ENCODE measurements at places on chromosomes 6 and 20.
A peak's percentile ranks its signal among the peaks of the same experiment; 100 is the strongest.

DNA sequence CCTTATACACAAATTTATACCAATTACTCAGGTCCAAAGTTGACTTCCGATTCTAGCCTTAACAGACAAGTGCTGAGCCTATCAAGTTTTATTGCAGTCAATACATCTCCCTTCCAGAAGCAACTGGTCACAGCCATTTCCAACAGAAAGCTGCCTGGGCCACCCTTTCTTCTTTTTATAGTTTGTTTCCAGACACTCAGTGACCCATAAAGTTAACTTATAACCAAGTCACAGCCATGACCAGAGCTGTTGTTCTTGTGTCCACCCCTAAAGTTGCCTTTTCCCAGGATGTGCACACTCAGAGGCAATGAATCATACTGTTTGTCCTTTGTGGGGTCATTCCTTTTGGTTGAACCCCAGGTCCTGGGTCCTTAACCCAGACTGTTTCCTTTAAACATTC lies 89.9 kb downstream of the CD83 start:
- no peak for DNase-seq

DNA sequence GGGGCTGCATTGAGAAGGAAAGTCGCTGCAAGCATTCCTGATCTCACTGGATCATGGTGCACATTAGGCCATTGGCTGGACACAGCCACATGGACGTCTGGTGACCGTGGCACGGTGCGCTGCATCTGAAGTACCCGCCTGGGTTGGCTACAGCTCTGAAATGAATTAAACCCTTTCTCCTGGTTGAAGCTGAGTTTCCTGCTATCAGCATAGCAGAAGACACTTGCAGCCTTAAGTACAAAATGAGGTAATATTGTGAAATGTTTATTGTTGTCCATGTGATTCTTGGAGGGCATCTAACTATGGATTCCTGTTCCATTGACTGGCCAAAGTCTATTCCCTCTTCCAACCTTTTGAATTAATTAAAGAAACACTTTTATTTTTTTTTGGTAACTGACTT lies 89.8 kb upstream of the ADTRP start:
- no peak for DNase-seq

DNA sequence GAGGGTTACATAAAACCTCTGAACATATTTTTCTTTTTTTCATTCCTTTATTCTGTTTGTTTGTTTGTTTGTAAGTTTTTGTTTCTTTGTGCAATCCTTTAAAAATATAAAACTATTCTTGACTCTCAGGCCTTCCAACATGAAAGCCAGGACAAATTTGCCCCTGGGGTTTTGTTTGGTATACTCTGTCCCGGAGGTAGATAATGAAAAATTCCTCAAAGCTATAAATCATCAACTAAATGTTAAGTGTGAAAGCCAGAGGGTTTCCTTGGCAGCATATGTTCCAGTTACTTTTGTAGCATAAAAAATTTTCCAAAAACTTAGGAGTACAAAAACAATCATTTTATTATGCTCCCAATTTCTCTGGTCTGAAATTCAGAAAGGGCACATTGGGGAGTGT lies 1084.3 kb upstream of the GJE1 start:
- no peak for DNase-seq

- no peak for DNase-seq
These were observed 55.5 kb downstream of the TTI1 start for GRCh38 chr20:37977786-37978185.

DNA sequence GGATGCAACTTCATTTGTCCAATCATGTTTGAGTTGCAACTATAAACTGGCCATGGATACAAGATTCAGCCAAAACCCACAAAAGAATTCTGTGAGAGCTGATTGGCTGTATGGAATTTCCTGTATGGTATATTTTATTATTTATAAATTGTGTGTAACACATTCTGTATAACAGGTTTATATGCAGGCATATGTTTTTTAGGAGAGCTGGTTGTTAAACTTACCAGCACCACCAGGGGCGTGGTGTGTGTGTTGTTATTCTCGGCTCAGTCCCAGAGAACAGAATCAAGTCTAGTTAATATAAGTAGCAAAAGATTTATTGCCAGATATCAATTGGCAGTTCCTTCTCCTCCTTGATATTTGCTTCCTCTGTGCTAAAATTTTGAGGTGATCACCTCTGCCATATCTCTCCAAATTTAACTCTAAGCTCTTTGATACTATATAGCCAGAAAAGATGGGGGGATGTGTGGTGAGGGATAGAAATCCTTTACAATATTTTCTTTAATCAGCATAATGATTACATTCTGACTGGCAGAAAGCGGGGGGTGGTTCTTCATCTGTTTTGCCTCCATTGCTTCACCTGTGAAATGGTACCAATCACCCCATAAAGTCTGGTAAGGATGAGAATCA lies 22.9 kb downstream of the CNBD2 start:
- no peak for DNase-seq

GRCh38 chr20:57280221-57280620 lies 13.8 kb upstream of the BMP7 start:
- no peak for DNase-seq

GRCh38 chr20:34410336-34410735 lies 47.3 kb downstream of the ITCH start:
- no peak for DNase-seq

DNA sequence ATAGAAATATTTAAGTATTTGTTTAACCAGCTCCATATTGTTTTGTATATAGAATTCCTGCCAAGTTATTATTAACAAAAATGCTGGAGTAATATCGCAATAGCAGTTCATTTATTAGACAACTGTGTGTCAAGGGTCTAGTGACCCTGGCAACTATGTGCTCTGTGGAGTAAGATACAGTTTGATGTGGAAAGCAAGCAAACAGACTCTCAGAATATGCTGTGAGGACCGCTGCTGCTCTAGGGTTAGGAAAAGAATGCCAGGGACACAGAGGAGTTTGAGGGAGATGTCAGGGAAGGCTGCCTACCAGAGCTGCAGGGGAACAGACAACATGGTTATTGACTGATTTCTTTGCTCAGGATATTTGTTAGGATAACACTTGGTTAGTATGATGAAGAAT lies 71.2 kb downstream of the HIVEP1 start:
- DNase-seq, result no peak

DNA sequence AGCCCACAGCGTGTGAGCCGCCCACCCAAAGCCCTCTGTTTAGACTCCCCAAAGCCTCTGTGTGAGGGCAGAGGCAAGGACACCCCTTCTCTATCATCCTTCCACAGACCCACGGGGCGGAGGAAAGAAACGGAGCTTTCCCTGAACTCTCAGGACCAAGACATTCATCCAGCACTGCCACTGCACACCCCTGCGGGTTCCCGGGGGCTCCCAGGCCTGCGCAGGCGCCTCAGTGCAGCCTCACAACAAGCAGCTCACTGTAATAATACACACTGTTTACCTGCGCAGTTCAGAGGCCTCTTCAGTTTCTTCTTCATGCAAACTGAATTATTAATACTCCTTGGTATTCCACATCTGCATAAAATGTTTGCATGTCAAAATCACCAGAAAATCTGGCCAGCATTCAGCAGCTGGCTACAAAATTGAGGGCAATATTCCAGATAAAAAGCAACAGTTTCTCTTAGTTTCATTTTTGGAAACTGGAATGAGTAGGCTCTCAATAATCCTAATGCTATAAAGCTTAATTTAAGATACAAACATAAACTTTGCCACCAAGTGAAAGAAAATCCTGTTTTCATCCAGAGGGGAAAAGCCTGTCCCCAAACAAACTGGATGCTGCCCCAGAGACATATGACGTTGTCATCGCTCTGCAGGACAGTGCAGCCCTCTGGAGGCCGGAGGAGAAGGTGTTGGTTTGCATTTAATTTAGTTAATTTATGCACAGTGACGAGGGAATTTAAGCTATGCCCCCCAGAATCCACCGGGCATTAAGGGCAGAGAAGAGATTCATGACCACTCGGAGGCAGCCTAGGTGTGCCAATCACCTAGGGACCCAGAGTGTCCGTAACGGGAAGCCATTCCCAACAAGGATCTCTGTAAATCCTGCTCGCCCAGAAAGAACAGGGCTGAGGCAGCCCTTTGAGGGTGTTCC lies 45.3 kb downstream of the NINL start:
- no peak for DNase-seq

DNA sequence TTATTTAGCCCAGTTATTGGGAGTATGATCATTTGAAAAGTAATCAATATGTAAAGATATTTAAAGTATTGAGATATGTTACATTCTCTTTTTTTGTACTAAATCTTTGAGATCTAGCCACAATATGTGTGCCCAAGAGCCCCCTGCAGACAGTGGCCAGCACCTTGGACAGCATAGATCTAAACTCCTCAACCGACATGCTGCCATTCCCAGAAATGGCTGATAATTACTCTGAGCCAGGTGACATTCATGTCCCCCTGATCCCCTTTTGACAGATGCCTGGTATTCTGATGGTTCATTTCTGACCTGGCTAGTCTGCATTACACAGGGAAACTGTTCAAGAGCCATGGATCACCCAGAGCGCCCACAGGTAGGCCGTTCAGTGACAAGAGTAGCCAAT lies 177.1 kb downstream of the ZDHHC14 start:
- DNase-seq, result no peak

- no peak for DNase-seq
These were observed 29.0 kb upstream of the SCUBE3 start for GRCh38 chr6:35184580-35185301.

- peak; percentile 21 for DNase-seq
These were observed 650 bp upstream of the TTK start for GRCh38 chr6:80003826-80004172.

DNA sequence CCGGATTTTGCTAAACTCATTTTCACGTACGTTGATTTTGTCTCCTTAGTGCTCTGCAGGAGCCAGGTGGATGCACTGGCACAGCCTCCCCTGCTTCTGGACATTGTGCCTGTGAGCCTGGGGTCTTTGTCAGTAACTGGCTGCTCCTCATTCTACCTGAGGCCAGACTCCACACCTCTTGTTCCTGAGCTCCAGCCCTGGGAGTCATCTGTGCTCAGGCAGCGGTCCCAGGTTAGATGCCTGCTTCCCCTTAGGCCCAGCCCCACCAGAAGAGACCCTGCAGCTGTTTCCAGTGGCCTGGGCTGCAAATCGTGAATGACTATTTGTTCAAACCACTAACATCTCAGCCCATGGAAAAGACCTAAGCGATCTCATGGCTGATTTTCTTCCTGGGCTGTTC lies 129.1 kb downstream of the ERMARD start:
- DNase-seq, result no peak

DNA sequence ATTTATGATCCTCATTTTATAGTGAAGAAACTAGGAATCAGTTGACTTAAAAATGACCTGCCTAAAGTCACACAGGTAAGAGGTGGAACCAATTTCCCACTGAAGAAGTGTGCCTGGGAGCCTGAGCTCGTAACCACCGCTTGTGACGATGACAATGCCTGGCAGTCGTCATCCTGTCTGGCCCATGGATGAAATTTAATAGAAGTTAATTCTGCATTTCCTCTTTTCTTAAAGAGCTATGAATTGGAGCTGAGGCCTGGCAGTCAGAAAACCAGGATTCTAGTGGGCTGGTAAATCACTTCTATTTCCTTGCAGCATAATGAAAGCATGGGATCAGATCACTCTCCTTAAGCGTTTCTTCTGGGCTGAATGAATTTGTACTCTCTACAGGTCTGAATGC lies 200.0 kb upstream of the SGK1 start:
- no peak for DNase-seq

- DNase-seq, result no peak
These were observed 46.4 kb downstream of the PTPRA start for GRCh38 chr20:2919518-2920245.

GRCh38 chr6:166743406-166744222 lies 116.6 kb upstream of the RPS6KA2 start:
- DNase-seq, result no peak

DNA sequence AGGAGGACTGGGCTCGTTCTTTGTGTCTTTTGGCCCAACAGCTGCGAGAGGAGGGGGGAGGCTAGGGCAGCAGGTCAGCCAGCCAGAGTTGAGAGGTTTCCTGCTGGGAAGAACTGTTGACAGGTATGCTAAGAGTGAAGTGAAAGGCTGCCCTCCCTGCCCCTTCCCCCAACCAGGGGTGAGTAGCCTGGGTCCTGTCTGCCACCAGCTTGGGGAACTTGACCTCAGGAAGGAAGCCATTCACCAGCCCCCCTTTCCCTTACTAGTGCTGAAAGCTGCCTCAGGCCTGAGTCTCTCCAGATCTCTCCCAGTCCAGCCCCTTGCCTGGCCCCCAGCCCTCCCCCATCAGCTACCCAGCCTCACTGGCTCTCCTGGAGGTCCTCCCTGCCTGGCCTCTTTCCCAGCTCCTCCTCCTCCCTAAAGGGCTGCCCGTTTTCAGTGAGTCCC lies 20.7 kb upstream of the ZNF76 start:
- DNase-seq, result no peak

DNA sequence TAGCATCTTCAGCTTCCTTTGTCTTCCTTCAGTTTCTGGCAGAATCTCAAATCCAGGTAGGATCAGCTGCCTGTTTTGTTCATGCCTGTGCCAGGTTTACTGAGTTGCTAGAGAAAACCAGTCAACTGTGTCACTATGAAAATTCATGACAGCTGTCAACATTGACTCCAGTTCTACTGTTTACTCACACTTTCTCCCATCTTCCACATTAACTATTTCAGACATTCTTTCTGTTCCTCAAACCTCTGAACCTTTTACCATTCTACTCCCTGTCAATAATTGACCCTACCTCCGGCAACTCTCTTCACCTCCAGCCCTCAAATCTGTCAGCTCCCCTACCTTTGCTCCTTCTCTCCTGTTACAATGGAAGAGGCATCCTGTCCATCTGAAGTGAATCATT lies 8.5 kb downstream of the ENPP4 start:
- DNase-seq, result no peak

DNA sequence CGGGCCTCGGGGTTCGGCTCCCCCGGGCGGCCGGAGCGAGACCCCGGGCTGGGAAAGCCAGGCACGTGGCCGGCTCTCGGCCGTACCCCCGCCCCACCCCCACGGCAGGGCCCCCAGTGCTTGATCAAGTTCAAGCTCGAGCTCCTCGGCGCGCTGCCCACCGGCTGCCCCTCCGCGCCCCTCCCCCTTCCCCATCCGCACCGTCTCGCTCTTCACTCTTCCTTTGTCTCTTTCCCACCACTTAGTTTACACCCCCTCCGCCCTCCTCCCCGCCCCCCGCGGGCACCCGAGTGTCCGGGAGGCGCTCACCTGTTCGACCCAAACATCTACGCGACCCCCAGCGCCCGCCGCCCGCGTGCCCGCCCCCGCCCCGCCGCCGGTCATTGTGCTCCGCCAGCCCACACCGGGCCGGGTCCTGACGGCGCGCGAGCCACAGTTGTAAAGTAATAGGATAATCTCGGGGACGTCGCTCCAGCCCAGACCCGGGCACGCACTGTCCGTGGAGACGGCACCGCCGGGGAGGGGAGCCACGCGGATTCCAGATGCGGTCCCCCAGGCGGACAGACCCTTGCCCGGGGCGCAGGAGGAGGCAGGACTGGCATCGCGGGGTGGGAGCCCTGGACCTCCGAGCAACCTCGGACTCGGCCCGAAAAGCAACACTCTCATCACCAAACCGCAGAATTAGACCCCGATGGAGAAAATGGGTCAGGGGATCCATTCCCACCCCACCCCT lies 100.7 kb downstream of the NOL4L start:
- DNase-seq, result no peak

GRCh38 chr6:11626356-11626755 lies 88.8 kb downstream of the TMEM170B start:
- DNase-seq, result no peak

- no peak for DNase-seq
These were observed 92.3 kb upstream of the HCRTR2 start for GRCh38 chr6:55082021-55082420.
